ENCODE measurements at places on chromosomes 3 and 15.

DNA sequence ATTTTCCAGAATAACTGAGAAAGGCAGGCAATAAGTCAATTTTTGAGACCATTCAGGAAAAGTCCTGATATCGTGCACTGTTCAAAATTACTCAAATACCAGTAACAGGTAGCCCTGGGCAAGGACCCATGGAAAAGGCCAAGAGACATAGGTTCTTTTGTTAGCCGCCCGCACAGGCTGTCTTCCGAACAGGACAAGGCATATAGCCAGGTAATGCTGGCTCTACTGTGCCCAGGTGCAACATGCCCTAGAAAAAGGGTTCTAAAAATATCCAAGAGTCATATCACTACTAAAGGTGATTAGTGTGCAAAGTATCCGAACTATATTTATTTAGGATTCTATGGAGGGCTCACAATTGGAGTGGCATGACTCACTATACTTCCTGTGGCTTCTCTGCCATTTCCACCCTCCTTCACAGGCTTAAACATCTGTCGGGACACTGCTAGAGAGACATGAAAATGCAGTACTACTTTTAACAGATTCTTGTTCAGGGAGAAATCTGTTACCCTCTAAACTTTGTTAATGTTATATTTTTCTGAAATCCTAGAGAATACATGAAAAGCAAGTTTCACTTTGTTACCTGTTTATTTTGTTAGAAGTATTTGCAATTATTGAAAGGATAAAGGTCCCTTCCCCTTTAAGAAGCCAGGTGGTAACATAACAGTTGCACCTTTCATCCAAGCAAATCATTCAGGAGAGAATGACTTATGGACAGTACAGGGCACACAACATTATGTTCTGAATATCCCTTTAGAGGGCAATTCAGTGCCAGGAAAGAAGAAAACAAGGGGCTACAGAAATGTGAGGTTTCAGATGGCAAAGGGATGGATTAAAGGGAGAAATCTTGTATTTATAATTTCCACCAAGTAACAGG lies 293.3 kb upstream of the THBS1 start:
- DNase-seq: peak; percentile 78

GRCh38 chr15:69391046-69391757 lies 22.9 kb upstream of the KIF23 start:
- DNase-seq: no peak

DNA sequence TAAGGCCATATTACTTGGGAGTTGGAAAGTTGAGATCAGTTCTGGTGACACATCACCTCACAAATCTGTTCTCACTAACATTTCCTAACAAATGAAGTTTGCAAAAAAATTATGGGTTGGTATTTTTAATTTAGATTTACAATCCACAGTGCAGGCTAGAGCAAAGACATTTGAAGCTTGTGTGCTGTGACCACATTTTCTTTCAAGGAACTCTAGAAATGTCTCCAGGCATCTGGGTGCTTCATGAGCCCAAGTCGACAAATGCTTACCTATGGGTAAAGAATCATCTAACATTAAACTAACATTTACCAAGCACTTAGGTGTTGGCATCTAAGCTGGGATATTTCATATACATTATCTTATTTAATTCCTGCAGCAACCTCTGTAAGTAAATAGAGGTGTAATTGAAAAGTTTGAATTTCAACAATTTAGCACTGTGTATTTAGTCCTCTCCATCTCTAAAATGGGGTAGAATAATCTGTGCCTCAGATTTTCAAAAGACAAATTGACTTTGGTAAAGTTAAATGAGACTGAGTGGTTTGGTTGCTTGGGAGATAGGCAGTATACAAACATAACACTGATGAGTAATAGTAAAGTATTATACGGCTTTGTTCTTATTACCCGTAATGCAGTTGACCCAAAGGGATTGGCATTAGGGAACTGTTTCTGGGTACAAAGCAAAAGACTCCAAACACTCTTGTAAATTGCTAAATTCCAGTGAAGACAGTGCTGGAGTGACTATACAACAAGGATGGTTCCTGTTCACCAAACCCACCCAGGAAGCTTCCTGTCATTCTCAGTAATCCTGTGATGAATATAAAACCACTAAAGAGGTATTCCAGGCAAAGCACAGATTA lies 162.5 kb downstream of the TPRG1 start:
- no peak for DNase-seq

DNA sequence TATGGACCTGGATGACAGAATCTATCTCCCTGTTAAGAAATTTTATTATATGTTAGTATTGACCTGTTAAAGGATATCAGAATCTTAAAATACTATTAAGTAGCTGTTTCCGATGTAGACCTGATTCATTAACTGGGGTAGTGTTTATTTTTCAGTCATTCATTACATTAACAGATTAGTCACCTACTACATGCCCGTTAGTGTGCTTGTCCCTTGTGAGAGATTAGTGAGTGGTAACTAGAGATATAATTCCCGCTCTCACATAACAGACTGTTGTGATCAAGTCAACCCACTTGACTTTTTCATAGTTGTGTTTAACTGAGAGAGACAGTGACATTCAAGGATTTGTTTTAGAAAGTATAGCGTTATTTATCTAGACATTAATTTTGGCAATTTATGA lies 166.8 kb downstream of the TCF12 start:
- no peak for DNase-seq

DNA sequence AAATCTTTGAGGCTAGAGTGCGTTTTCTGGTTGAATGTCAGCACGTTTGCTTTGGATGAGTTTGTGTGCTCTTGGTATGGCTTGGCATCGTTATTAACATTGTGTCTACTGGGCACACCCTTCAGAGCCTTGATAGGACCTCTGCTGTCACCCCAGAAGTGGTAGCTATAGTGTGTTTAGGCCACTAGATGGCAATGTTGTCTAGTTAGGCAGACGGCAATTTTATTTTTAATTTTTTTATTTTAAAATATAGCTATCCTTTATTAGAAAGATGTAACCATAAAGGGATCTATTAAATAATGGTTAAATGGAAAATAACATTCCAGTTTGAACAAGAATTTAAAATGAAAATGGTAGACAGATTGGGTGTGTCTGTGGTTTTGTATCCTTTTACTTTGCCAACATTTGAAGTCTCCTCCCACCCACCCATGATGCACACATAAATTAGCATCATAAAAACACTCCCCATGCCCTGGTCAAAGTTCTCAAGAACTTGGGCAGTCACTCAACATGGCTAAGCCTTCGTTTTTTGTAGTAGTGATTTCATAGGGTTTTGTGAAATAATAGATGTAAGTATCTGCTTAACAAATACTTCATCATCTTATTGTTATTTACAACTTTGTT lies 200.7 kb downstream of the KCNH8 start:
- no peak for DNase-seq

DNA sequence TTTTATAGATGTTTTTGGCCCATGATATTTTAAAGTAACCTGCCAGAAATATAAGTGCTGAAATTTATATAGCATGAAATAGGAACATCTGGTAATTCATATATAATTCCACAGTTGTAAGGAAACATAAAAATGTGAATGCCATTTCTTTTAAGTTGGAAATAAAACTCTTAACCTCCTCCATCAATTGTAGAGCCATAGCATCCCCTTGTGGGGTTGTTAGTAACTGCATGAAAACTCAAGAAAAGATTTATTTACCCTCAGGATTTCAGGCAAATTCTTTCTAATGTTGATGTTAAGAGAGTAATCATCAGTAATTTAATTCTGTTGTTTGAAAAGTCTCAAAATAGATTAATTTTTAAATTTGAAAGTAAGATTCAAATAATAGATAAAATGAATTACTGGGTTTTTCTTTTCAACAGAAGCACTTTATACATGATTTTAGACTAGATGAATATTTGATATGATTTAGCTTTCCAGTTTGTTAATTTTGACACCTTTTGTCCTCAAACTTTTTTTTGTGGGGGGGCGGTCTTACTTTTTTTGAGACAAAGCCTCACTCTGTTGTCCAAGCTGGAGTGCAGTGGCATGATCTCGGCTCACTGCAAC lies 74.7 kb downstream of the RASA2 start:
- DNase-seq: peak; percentile 38

GRCh38 chr3:50297896-50298725 lies 1.1 kb downstream of the HYAL3 start:
- no peak for DNase-seq
